Non-pigmented ciliary epithelial cell (primary cell): ENCODE measurements at places on chromosomes 3 and 15.

DNA sequence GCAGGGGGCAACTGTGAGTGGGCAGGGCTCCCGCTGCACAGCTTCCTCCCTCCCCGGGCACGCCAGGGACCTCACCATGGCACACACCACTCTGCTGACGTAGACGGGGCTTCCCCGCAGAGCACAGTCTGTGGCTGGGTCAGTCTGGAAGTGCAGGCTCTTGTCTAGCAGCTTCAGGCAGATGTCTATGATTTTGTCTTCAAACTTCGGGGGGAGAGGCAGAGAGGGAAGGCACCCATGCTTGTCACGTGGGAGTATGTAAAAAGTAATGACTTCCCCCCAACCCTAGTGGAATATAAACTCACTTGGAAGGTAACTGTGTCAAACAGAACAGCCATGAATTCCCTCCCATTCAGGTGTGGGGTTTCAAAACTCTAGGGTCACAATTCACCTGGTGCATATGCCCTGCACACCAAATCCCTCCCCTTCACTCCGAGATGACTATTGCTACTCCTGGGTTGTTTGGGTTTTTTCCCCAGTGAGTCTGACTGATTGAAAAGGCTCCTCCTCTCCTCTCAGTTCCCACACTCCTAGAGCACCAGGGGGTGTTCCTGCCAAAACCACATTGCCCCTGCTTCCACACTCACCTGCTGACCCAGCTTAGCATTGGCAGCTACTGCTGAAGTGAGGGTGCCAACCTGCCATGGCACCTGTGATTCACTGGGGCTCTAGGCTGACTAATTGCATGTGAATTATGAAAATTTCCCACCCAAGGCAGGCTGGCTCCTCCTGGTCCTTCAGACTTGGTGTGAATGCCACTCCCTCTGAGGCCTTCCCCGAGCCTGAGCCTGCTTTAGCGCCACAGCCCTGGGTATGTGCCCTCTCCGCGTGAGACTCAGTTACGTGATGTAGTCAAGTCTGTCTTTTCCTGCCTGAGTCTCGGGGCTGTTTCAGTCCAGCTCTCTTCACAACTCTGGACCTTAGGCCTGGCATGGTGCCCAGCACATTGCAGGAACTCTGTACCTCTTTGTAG is 13.0 kb downstream of the TGM5 start:
- DNase-seq: no peak

DNA sequence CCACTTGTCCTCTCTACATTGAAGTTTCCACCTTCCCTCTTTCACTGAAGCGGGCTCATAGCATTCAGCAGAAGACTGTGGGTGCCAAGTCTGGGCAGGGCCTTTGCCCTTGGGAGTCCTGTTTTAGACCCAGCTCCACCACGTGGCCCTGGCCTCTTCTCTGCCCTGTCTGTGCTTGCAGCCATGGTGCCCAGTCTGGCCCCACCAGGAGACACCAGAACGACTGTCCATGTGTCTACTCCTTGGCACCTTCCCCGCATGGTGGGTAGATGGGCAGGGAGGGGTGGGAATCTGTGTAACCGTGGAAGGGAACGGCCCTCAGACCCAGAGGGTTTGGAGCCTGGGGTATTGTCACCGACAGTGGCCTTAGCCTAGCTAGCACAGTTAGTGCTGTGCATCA is 17.9 kb upstream of the EMC3 start:
- no peak for DNase-seq

GRCh38 chr3:151452841-151453240 is 8.0 kb downstream of the IGSF10 start:
- no peak for DNase-seq

DNA sequence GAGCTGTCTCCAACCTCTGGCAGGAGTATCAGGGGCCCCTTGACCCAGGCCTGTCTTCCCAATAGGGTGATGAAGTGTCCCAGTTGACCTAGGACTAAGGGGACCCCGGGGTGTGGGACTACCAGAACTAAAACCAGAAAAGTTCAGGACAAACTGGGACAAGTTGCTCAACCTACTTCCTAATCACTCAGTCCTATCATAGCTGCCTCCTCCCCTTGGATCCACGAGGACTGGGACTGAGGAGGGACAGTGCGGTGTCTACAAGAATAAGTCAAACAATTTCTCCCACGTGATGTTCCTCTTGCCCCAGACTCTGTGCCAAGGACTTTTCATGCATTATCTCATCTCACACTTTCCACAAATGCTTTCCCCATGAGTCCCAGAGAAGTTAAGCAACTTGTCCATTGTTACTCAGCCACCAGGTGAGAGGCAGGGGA is 49.4 kb upstream of the SLCO2A1 start:
- DNase-seq: no peak

- no peak for DNase-seq
These were observed 2.7 kb upstream of the ITIH3 start for GRCh38 chr3:52791928-52792327.

DNA sequence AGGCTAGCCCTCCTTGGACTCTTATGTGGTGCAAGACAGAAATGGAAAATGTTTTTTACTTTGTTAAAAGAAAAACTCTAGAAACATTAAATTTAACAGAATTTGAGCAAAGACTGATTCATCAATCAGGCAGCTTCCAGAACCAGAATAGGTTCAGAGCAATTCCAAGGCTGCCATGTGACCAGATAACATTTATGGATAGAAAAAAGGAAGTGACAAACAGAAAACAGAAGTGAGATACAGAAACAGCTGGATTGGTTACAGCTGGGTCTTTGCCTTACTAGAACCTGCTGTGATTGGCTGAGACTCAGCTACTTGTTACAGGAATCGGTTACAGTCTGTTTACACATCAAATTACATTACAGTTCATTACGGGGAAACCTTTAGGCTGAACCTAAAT is 22.5 kb upstream of the OTOL1 start:
- DNase-seq: no peak

- no peak for DNase-seq
These were observed 362.9 kb upstream of the RBMS3 start for GRCh38 chr3:28917895-28918475.

- DNase-seq: no peak
These were observed 240.4 kb downstream of the EDEM1 start for GRCh38 chr3:5427938-5428337.
